ENCODE measurements at places on chromosomes 3 and 15.

GRCh38 chr3:90253131-90253530 lies 1145.7 kb downstream of the EPHA3 start:
- H3K36me3 ChIP-seq = no peaks in the 10 kb centered on the region
- DNase-seq = no peak
- no peaks in the 10 kb centered on the region for H3K27me3 ChIP-seq
- no peak overlapping the region for H3K27ac ChIP-seq

DNA sequence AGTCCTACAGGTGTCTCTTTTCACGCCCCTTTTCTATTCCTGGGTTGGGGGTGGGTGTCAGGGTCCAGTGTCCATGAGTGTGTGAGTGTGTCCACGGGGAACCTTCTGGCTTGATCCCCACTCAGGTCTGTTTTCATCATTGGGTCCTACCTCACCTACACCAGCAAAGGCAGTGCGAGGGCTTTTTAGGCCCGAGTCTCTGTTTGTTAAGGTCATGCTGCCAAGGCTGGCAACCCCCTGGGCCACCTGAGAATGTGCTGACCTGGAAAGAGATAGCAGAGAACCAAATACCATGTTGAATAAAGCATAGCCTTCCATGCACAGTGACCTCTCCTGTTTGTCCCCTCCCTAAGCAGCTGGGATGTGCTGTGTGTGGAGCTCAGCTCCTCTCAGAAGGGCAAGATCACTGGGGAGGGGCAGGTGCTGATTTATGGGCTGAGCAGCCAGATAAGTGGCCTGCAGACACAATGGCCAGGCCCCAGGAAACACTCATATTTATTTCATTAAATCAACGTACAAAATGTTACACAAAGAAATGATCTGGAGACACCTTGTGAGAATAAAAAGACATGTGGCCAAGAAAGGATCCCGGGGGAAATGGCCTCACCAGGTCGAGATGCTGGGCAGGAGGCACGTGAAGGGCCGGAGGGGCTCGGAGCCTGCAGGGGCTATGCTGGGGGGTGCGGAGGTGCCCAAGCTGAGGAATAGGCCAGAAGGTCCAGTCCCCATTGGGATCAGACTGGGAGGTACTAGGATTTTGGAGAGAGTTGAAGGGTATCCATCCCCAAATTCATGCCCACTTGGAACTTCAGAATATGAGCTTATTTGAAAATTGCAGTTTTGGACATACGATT lies 36.1 kb downstream of the RAB6B start:
- H3K4me3 ChIP-seq = no peak overlapping the region
- no peaks in the 10 kb centered on the region for H3K36me3 ChIP-seq
- peaks cover 3% of the 10 kb centered on the region for H3K4me1 ChIP-seq

DNA sequence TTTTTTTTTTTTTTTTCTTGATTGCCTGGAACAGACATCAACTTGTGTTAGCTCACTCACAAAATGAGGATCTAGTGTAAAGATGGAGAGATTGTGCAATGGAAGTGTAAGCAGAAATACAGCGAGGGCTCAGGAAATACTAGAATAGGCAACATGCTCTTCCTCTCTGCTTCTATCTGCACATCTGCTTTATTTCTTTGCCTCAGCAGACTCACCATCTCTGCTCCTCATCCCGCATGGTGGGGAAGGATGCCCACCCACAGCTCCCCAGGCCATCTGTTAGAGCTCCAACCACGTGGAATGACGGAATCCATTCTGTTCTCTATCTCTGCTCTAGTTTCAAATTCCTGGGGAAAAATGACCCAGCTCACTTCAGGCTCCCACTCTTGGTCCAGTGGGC lies 128.0 kb upstream of the ADAMTS9 start:
- peak overlapping the region; percentile 17 for H3K27ac ChIP-seq
- peaks cover 28% of the 10 kb centered on the region for H3K4me1 ChIP-seq
- no peak for DNase-seq
- H3K4me3 ChIP-seq = no peak overlapping the region
- no peaks in the 10 kb centered on the region for H3K36me3 ChIP-seq

GRCh38 chr3:124923833-124924232 lies 10.7 kb downstream of the MUC13 start:
- H3K27me3 ChIP-seq = peaks cover 4% of the 10 kb centered on the region
- no peak overlapping the region for H3K4me3 ChIP-seq
- H3K36me3 ChIP-seq = no peaks in the 10 kb centered on the region
- H3K4me1 ChIP-seq = no peaks in the 10 kb centered on the region
- no peak for DNase-seq

- H3K4me3 ChIP-seq = no peak overlapping the region
- H3K27me3 ChIP-seq = no peaks in the 10 kb centered on the region
- peaks cover 20% of the 10 kb centered on the region for H3K36me3 ChIP-seq
- H3K4me1 ChIP-seq = no peaks in the 10 kb centered on the region
- DNase-seq = no peak
These were observed 31.8 kb downstream of the MYO9A start for GRCh38 chr15:72086010-72086697.

DNA sequence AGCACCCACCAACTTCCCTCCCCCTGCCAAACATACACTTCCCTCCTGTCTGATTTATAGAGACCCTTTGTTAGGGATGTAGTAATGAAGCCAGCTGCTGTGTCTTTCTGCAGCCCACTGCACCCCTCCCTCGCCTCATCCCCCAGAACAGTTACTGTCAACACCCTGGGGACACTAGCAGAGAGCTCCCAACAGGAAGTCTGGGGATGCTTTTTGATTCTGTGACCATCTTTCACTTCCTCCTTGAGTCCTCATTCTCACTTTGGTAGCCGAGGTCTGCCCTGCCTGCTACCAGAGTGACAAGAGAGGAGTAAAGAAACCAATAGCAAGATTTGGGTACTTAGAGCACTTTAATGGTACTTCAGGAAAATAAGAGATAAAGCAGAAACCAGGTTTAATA lies 201.6 kb downstream of the SATB1 start:
- H3K4me3 ChIP-seq = peak overlapping the region; percentile 20
- no peak for DNase-seq
- peaks cover 36% of the 10 kb centered on the region for H3K4me1 ChIP-seq
- peak overlapping the region; percentile 90 for H3K27ac ChIP-seq

- DNase-seq = no peak
- H3K4me3 ChIP-seq = no peak overlapping the region
- no peaks in the 10 kb centered on the region for H3K36me3 ChIP-seq
- no peaks in the 10 kb centered on the region for H3K27me3 ChIP-seq
- no peaks in the 10 kb centered on the region for H3K4me1 ChIP-seq
These were observed 91.0 kb upstream of the LINGO1 start for GRCh38 chr15:77723756-77724155.

DNA sequence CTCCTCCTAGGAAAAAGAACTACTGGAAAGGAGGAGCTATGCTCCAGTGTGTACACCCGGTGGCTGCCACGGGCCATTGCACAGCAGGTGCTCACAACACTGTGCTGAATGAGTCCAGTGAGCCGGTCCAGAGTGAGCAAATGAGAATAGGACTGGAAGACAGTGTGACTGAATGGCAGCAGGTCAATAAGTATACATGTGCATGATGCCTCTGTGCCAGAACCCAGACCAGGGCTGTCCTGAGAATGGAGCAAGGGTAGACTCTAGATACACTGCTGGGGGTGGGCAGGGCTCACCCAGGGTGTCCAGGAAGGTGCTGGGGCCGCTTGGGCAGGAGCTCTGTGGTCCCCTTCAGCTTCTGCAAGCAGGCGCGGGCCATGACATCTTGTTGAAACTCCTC lies 8.3 kb downstream of the POLG start:
- H3K4me1 ChIP-seq = peaks cover 13% of the 10 kb centered on the region
- H3K4me3 ChIP-seq = peak overlapping the region; percentile 50
- H3K27me3 ChIP-seq = no peaks in the 10 kb centered on the region
- no peak for DNase-seq
- H3K36me3 ChIP-seq = peaks cover 26% of the 10 kb centered on the region

GRCh38 chr3:49265661-49266386 lies 11.2 kb downstream of the C3orf62 start:
- peaks cover 4% of the 10 kb centered on the region for H3K4me1 ChIP-seq
- no peak for DNase-seq
- no peak overlapping the region for H3K27ac ChIP-seq
- H3K4me3 ChIP-seq = no peak overlapping the region
- no peaks in the 10 kb centered on the region for H3K27me3 ChIP-seq
